ENCODE measurements at places on chromosomes 6 and 20.
A peak's percentile ranks its signal among the peaks of the same experiment; 100 is the strongest.

- no peak for DNase-seq
Measured at GRCh38 chr6:38345586-38345985, 294.1 kb downstream of the BTBD9 start.

GRCh38 chr6:37069639-37070038 is 64.2 kb downstream of the FGD2 start:
- DNase-seq: no peak

DNA sequence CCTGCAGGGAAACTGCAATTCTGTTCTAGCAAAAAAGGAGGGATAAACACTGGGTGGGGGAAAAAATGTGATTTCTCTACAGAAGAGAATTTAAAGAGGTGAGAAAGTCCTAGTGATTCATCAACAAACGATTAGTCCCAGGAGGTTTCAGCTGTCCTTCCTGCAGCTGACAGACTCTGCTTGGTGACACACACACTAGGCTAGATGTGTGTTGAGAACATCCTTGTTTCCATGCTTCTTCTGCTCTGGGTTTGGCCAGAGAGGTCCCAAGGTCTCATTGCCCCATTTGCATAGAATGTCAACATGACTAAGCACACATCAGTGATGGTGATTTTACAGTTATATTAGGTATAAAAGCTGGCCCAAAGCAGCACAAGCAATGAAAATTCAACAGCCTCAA is 258.3 kb downstream of the NFATC2 start:
- DNase-seq: no peak

DNA sequence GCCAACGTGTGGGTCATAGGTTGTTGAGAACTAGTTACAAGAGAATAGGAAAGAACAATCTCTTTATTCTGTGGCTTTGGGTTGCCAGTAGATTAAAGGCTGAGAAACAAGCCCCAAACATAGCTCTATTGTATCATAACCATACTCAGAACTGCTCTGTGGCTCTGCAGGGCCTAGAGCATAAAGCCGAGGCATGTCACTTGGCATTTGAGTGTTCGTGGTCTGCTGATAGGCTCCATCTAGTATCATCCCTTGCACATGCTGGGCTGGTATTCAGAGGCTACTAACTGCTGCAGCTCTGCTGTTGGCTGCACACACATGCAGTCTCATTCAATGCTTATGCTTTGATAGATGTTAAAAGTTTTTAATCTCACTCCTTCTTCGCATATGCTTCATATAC is 157.9 kb downstream of the OGFRL1 start:
- no peak for DNase-seq

DNA sequence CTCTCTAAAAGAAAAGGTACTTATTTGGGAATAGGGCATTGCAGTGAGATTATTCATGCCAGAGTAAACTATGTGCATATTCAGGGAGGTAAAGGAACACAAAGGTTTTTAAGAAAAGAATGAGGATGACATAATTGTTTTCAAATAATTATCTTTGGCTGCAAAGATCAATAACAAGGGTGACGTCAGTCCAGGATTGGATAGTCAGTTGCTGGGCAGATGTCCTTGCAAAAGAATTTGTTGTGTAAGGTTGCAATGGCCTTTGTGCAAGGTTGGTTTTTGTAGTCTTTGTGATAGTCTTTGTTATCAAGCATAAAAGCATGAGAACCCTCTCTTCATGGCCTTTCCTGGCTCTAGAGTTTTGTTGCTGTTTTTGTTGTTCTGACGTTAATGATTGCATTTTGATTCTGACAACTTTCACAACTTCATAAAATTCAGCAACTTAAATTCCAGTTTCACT is 17.7 kb downstream of the LOC128125822 start:
- DNase-seq: no peak

DNA sequence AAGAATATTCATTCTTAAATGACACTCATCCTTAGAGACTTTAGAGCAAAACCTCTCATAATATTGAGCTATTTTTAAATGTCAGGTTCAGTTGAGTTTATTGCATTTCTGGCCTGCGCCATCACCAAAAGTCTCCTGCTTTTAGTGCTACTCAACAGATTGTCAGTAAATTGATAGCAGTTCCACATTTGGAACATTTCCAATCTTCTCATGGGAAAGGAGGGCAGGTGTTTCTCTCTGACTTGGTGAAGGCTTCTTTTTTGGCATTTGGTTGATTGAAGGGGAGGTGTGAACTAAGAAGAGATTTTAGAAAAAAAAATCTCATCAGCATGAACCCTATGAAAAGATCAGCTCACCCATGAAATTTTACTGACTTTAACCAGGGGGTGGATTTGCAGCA is 125.9 kb upstream of the INSM1 start:
- DNase-seq: no peak

- peak; percentile 69 for DNase-seq
Measured at GRCh38 chr6:137867685-137868509, 838 bp downstream of the TNFAIP3 start.

GRCh38 chr6:127376685-127377084 is 33.3 kb upstream of the ECHDC1 start:
- DNase-seq: no peak

GRCh38 chr6:29924731-29925130 is 17.6 kb upstream of the HLA-A start:
- DNase-seq: no peak

GRCh38 chr6:105153676-105154075 is 26.1 kb downstream of the POPDC3 start:
- no peak for DNase-seq

GRCh38 chr6:32163559-32164258 is 686 bp upstream of the EGFL8 start:
- no peak for DNase-seq

DNA sequence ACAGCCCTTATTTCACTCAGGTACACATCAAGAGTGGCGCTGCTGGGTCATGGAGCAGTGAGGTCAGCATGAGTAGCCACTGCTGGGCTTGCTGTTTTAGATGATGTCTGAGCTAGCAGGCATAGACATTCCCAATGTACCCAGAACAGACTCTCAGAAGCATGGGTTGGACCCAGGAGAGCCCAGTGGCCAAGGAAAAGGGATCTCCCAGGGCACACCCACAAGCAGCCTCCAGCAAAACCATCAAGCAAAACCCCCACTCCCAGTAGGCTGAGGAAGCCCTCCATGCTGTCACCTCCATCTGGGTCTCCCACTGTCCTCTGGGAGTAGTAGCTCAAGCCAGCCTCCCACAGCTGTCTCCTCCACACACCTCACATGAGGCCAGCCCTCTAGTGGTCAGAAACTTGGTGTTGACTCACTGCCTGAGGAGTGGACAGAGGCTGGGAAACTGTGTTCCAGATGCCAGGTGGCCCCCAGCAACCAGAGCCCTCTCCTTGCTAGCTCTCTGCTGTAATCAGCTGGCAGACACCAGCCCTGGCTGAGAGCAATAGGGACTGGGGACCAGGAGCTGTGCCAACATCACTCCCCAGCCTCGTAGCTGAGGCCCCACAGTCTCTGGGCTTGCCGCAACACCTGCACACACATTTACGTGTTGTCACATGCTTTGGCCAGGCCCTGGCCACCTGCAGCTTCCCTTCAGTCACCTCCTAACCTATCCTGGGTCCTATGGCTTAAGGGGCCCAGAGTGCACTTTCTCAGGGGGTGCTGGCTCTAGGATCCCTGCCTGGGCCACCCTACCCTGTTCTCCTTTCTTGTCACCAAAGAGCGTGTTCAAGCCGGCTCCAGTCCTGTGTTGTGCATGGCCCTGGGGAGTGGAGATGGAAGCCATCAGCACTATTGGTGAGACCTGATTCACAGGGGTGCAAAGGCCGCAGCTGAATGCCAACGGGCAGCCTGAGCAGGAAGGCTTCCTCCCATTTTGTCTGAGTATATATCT is 1.9 kb upstream of the AP5S1 start:
- no peak for DNase-seq

DNA sequence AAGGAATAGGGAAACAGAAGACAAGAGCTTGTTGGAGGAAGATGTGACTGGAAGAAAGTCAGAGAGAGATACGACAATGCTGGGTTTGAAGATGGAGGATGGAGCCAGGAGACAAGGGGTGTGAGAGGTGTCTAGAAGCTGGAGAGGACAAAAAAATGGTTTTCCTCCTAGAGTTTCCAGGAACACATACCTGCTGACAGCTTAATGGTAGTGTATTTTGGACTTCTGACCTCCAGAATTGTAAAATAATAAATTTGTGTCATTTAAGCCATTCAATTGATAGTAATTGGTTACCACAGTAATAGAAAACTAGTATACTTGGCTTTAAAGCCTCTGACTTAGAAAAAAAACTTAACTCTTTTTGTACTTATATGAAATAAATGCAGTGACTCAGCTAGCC is 3.6 kb downstream of the AIG1 start:
- DNase-seq: no peak

GRCh38 chr6:111894272-111894671 is 21.0 kb upstream of the FYN start:
- no peak for DNase-seq

DNA sequence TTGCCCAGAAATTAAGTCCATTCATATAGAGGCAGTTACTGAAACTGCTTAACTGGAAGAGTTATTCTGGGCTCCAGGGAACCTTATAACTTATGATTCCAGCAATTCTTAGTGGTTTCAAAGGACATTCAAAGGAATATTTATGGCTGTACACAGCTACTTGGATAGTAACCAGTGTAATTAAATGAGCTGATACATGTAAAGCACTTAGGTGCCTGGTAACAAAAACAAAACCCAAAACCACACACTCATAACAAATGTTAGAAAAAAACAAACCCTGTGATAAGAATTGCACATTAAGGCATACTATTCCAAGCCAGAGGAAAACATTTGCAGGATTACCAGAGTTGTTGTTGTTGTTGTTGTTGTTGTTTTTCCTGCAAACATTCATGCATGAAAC is 51.5 kb downstream of the STK4 start:
- no peak for DNase-seq

DNA sequence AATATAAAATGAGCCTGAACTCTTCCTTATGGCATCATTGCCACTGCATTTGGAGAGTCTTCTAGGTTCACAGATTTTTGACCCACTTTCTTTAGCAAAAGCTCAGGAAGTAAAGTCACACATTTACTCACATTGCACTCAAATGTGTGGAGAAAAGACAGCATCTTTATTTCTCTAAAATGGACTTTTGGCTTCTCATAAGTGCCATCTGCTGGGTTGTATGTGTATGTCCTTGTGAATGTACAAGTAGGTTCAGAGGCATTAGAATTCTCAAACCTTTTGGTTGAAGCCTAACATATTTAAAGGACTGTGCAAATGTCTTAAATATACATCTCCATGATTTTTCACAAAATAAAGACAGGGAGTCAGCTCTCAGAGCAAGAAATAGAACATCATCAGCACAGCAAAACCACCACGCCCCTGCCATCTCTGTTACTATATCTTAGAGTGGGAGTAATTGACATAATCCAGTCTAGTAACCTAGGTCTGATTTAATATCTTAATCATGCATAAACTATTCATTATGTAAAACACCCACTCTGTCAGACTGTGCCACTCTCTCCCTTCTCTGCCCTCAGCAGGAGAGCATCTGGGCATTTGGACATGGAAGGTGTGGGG is 42.2 kb upstream of the SPTLC3 start:
- no peak for DNase-seq

GRCh38 chr20:44613575-44613974 is 31.2 kb downstream of the PKIG start:
- DNase-seq: no peak

GRCh38 chr6:168186438-168186837 is 107.4 kb upstream of the FRMD1 start:
- DNase-seq: no peak

DNA sequence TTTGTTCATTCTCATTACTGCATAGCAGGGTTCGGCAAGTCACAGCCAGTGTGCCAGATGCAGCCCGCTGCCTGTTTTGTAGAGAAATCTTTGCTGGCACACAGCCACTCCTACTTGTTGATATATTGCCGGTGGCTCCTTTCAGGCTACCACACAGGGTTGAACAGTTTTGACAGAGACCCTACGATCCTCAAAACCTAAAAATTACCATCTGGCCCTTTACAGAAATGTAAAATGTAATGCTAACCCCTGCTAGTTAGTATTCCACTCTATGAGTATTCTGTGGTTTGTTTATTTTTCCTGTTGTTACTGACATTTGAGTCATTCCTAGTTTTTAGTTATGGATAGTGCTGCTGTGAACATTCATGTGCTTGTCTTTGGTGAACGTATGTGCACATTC is 11.5 kb downstream of the DHX35 start:
- no peak for DNase-seq

DNA sequence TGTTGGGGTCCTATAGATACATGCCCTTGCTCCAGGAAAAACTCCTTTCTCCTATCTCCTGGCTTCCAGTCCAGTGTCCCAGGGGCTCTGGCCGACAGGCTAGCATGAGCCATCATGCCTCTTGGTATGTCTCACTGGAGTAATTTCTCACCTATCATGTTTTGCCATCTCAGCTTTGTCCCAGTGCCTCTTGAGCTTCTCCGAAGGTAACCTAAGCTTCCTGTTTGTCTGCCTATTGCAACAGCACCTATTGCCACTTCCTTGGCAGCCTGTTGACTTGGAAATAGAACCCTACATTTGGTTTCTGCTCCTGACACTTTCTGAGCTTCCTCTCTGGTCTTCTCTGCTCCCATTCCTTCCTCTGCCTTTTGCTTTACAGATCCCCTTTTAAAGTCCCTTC is 197.7 kb downstream of the KCNQ5 start:
- no peak for DNase-seq

DNA sequence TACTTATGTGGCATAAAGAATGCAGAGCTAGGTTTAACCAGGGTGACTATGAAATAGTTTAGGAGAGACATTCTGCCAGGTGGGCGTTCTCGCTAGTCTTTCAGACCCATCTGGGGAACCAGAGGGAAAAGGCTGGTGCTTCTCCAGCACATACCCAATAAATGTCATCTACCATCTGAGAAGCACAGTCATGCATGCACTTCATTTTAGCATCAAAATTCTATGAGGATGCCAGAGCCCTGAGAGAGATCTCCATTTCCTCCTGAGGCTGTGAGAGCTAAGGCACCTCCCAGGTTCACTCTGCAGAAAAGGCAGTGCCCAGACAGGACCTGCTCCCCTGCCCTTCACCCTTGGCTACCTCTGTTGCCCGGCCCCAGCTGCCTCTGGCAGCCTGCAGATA is 231.7 kb upstream of the PRND start:
- DNase-seq: no peak

- peak; percentile 53 for DNase-seq
Measured at GRCh38 chr20:38692436-38693411, 31.6 kb upstream of the SLC32A1 start.

- no peak for DNase-seq
Measured at GRCh38 chr6:150666071-150666470, 66.4 kb downstream of the PLEKHG1 start.

DNA sequence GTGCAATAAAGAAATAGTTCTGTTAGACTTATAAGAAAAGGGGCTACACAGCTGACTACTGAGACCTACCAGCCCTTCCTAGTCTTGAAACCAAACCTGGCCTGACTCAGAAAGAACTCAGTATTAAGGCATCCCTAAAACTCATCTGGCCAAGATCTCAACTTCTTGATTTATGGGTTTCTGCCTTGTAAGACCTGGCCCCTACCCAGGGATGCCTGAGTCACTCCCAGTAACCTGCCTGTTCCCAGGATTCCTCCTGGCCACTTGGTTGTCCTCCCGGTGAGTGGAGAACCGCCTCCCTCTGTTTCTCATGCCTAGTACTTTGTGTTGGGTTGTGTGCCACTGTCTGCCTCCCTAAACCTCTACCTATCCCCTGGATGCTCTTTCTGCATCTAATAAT is 189.4 kb upstream of the PREP start:
- DNase-seq: no peak

All from activated T-cell treated with anti-CD3 and anti-CD28 coated beads, Interleukin-2, amount 50 U/mL, for 24 hours (primary cell).